ENCODE measurements at places on chromosomes 7 and 10.
A peak's percentile ranks its signal among the peaks of the same experiment; 100 is the strongest.

- DNase-seq, result peak; percentile 99
Observed at GRCh38 chr10:92829042-92829785, 19.1 kb upstream of the EXOC6 start.

GRCh38 chr7:125934955-125935354 lies 1005.3 kb upstream of the POT1 start:
- no peak for DNase-seq

DNA sequence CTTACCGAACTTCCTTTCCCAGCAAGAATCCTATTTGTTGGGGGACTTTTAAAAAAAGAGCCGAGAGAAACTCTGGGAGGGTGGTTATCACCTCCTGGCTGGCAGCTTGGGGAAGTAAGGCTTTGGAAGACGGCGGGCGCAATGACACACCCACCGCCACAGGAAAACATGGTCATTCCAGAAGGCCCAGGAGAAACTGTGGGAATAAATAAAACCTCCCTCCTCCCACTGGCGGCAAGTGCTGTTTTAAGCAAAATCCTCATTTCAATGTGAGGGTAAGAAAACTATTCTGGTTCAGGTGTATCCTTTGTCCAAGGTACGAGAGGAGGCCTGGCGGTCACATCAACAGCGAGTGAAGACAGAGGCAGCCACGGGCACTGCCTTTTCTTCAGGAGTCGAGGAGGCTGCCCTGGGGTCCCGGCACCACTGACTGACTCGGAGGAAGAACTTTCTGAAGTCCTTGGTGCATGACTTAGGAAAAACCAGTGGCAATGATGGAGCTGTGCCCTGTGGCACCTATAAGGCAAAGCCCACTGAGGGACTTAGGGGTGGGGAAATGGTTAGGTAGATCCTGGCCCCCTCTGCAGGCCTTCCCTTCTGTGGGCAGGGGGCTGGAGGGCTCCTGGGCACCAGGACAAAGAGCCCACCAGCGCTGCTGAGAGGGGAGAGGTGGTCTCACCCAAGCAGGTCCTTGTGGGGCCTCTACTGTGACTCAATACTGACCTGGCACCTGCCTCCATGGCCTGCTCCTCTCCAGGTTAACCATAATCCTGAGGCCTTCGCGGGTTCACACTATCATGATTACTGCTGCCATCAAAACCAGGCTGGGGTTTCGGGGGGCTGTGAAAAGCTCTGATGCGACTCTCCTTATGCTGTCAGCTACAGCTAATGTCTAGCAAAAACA lies 21.4 kb downstream of the DNAJB12 start:
- DNase-seq, result no peak

- DNase-seq, result no peak
Observed at GRCh38 chr10:116307455-116307854, 16.8 kb upstream of the CCDC172 start.

DNA sequence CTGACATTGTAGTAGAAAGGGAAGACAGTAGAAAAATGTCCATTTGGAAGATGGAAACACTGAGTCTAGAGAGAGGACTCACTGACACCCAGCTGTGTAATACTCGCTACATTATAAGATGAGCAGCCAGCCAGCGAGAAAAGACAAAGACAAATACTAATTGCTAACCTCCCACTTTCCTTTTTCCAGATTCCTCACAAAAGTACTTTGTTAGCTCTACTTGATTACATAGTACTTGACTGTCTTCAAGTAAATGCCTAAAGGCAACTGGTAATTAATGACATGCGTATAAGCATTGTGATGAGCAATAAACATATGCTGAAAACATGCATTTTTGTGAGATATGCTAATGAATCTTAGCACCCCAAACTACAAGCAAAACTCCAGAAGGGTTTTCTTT lies 363.1 kb downstream of the GPAM start:
- no peak for DNase-seq

Measured in OCI-M1 (cell line).